ENCODE measurements at places on chromosomes 11 and 22. TPM values are rescaled to one million over a fixed set of nuclear protein-coding genes. Genes with fewer than 3 reads are reported as not detected.
A peak's percentile ranks its signal among the peaks of the same experiment; 100 is the strongest.

The CYB5R2 gene
- 18.8 TPM for total RNA-seq

The FOLR1 gene
- not detected for total RNA-seq

The PLEKHA7 gene
- 5.6 TPM for total RNA-seq

The OOSP1 gene
- total RNA-seq: not detected

The HTR3A gene
- total RNA-seq: not detected

The SPTBN2 gene
- 1.7 TPM for total RNA-seq

The LIF gene
- 282 TPM for total RNA-seq

The NAALADL1 gene
- 10.3 TPM for total RNA-seq

The CAPRIN1 gene
- total RNA-seq: 342 TPM

DNA sequence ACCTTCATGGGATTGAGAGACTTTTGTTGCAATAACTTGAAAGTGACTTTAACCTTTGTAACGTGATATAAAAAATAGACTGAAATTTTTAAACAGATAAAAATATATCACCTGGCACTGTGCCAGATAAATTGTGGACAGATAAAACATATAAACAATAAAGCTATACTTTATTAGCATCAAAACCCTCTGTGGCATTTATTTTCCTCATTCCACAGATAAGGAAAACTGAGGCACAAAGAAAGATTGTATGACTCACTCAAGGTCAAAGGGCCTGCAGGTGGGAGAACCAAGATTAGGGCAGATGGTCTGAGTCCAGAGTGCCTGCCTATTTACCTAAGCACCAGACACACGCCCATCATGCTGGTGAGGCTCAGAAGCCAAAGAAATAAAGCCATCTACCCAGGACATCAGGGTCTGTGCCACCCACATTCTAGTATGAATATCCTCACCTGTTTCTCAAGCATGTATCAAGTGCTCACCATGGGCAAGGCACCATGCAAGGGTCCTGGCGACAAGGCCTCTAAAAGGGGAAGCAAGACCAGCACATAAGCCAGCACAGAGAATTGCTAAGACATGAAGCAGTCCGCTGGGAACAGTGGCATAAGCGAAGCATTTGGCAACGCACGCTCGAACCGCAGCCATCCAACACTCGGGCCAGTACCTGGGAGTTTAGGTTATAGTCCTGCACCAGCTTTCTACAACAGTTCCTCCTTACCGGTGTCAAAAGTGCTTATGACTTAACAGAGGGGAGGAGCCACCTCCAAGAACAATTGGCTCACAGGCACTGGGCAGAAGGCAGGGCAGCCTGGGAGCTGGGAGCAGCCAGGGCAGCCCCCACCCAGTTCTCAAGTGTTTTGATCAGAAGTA lies 17.6 kb downstream of the MYH9 start:
- no peak for DNase-seq
- H3K36me3 ChIP-seq: peaks cover 55% of the 10 kb centered on the region
- H3K27me3 ChIP-seq: no peaks in the 10 kb centered on the region
- H3K4me3 ChIP-seq: peak overlapping the region; percentile 75

- H3K27ac ChIP-seq: no peak overlapping the region
- no peak overlapping the region for H3K4me3 ChIP-seq
- no peak for DNase-seq
- H3K27me3 ChIP-seq: no peaks in the 10 kb centered on the region
- no peaks in the 10 kb centered on the region for H3K4me1 ChIP-seq
- H3K36me3 ChIP-seq: peaks cover 26% of the 10 kb centered on the region
These were observed 150.9 kb downstream of the TBC1D22A start for GRCh38 chr22:46913351-46913750.

GRCh38 chr22:24006207-24006913 lies 1.1 kb upstream of the GSTT4 start:
- no peak overlapping the region for H3K27ac ChIP-seq
- peaks cover 4% of the 10 kb centered on the region for H3K4me1 ChIP-seq
- H3K4me3 ChIP-seq: no peak overlapping the region
- no peak for DNase-seq
- no peaks in the 10 kb centered on the region for H3K36me3 ChIP-seq

DNA sequence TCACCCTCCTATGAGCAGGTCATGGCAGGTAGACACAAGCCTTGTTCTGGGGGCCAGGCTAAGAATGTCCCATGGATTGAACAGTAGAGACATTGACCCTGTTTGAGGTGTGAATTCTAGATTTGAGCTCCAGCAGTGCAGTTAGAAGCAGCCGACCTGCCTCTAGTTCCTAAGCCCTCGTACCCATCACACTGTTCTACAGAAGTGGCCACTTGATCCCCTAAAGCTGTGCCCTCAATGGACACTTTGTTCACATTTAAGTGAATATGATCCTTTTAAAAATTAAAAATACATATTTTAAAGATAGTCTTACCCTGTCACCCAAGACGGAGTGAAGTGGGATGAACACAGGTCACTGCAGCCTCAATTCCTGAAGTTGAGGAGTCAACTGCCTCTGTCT lies 122.0 kb downstream of the MED15 start:
- H3K27ac ChIP-seq: no peak overlapping the region
- peaks cover 10% of the 10 kb centered on the region for H3K27me3 ChIP-seq
- peaks cover 16% of the 10 kb centered on the region for H3K4me1 ChIP-seq
- H3K36me3 ChIP-seq: no peaks in the 10 kb centered on the region
- no peak overlapping the region for H3K4me3 ChIP-seq

DNA sequence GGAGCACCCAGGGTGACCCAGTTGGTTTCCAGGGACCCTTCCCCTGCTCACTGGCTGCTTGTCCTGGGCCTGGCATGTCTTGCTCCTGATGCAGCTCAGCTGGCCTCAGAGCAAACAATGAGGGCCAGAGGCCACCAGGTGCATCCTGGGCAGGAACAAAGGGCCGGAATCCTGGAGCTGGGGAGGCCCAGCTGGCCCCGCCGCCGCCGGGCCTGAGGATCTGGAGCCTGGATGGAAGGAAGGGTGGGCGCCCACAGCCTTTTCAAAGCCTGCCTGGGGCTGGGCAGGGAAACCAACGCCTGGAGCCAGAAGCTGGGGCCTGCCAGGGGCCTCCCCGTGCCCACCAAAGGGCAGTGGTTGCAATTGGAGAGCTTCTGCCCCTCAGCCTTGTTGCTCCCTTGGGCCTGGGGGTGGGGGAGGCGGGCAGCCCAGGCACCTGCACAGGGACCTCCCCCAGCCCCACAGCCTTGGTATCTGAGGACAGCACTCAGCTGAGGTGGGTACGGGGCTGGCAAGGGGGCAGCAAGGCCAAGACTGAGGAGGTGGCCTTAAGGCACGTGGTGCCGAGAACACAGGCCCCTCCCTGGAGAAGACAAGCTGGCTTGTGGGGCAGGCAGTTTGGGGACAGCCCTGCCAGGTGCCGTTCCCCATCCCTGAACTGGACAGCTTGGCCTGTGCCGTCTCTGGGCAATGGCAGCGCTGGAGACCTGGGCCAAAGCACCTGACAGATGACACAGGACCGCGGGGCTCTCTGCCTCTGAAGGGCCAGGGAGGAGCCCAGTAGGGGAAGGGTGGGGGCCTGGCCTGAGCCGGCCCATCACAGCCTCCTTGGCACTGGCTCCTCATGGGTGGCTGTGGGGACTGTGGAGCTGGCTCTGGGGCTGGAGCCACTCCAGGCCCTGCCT lies 7.1 kb upstream of the ADORA2A start:
- DNase-seq: no peak
- H3K36me3 ChIP-seq: no peaks in the 10 kb centered on the region
- no peak overlapping the region for H3K27ac ChIP-seq
- no peak overlapping the region for H3K4me3 ChIP-seq
- no peaks in the 10 kb centered on the region for H3K27me3 ChIP-seq
- H3K4me1 ChIP-seq: peaks cover 9% of the 10 kb centered on the region

DNA sequence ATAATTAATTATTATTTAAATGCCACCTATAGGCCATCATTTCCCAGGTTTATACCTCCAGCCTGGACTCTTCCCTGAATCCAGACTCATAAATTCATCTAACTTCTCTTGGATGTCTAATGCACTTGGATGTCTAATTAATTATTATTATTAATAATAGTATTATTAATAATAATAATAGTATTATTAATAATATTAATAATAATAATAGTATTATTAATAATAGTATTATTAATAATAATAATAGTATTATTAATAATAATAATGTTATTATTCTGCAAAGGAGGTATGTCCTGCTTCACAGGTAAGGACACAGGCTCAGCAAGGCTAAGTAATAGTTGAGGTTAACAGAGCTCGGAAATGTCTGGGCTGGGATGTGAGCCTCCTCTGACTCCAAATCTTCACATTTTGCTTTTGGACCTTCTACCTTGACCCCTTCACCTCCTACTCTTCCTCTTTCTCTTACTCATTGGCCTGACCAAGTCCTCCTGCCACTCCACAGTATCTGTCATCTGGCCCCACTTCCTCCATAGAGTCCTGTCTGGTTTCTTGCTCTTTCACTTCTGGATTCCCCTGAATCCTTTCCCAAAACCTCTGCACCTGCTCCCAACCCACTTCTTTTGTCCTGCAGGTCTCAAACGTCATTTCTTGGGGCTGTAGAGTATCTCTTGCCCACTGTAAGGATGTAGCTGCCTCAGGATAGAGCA lies 8.0 kb downstream of the RIBC2 start:
- peaks cover 2% of the 10 kb centered on the region for H3K4me1 ChIP-seq
- H3K36me3 ChIP-seq: peaks cover 38% of the 10 kb centered on the region
- H3K27ac ChIP-seq: no peak overlapping the region

- H3K27me3 ChIP-seq: peaks cover 15% of the 10 kb centered on the region
- no peak for DNase-seq
- H3K4me1 ChIP-seq: peaks cover under 1% of the 10 kb centered on the region
- no peak overlapping the region for H3K4me3 ChIP-seq
- H3K27ac ChIP-seq: no peak overlapping the region
These were observed 111.7 kb downstream of the LRRC32 start for GRCh38 chr11:76558891-76559290.

- H3K27ac ChIP-seq: no peak overlapping the region
- no peak overlapping the region for H3K4me3 ChIP-seq
- H3K27me3 ChIP-seq: no peaks in the 10 kb centered on the region
- H3K36me3 ChIP-seq: no peaks in the 10 kb centered on the region
- H3K4me1 ChIP-seq: peaks cover 30% of the 10 kb centered on the region
These were observed 35.5 kb upstream of the MOB2 start for GRCh38 chr11:1522081-1522424.

DNA sequence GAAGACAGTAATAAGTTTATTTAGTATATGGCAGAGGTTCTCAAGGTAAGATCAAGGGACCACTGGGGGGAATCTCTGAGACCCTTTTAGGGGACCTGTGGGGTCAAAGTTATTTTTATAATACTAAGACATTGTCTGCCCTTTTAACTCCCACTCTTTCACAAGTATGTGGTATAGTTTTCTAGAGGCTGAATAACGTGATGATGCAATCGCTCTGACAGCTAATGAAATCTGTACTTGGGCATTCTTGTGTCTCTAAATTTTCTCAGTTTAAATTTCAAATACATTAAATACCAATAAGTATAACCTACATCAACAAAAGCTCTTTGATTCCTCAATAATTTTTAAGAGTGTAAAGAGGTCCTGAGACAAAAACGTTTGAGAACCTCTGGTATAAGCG lies 147.9 kb downstream of the ATG16L2 start:
- peak overlapping the region; percentile 16 for H3K27ac ChIP-seq
- no peak for DNase-seq
- H3K4me1 ChIP-seq: peaks cover 9% of the 10 kb centered on the region
- H3K36me3 ChIP-seq: peaks cover 26% of the 10 kb centered on the region

GRCh38 chr11:100766764-100767163 lies 79.7 kb downstream of the ARHGAP42 start:
- DNase-seq: no peak
- H3K27me3 ChIP-seq: no peaks in the 10 kb centered on the region
- H3K36me3 ChIP-seq: no peaks in the 10 kb centered on the region
- no peak overlapping the region for H3K4me3 ChIP-seq
- no peak overlapping the region for H3K27ac ChIP-seq

- H3K27me3 ChIP-seq: no peaks in the 10 kb centered on the region
- peaks cover 14% of the 10 kb centered on the region for H3K36me3 ChIP-seq
- H3K27ac ChIP-seq: no peak overlapping the region
- H3K4me3 ChIP-seq: no peak overlapping the region
These were observed 7.1 kb downstream of the PAAF1 start for GRCh38 chr11:73883856-73884255.

- no peak for DNase-seq
- peaks cover 8% of the 10 kb centered on the region for H3K36me3 ChIP-seq
- peak overlapping the region; percentile 74 for H3K27ac ChIP-seq
- peak overlapping the region; percentile 99 for H3K4me3 ChIP-seq
These were observed 456 bp downstream of the AAMDC start for GRCh38 chr11:77821349-77821851.

- H3K27ac ChIP-seq: no peak overlapping the region
- H3K36me3 ChIP-seq: peaks cover 26% of the 10 kb centered on the region
- no peaks in the 10 kb centered on the region for H3K4me1 ChIP-seq
- DNase-seq: no peak
These were observed 11.6 kb downstream of the RIBC2 start for GRCh38 chr22:45425101-45425500.

GRCh38 chr11:116233561-116233960 lies 539.2 kb downstream of the BUD13 start:
- H3K4me1 ChIP-seq: no peaks in the 10 kb centered on the region
- H3K27me3 ChIP-seq: peaks cover 8% of the 10 kb centered on the region
- H3K36me3 ChIP-seq: no peaks in the 10 kb centered on the region

DNA sequence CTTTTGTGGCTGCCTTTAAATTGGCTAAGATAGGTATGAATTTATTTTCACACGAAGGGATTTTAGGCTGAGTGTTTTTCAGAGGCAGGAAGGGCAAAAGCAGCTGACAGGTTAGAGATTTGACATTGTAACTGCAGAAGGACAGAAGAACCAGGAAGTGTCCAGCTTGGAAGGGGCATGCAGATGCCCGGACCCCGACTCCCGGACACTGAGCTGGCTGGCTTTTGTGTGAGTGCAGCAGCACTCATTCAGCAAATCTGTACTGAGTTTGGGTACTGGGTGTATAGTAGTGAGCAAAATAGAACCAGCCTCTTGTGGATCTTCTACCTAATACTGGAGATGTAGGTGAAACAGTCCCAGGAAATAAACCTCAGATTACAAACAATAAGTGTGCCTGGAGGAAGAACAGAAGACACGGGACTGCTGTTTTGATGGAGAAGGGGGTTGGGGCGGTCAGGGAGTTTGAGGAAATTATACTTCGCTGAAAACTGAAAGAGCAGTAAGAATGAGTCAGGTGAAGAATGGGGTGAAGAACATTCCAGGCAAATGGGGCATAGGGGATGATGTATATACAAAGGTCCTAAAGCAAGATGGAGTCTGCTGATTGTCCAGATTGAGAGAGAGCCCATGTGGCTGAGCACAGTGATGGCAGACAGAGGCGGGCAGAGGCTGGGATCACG lies 64.6 kb downstream of the PPFIBP2 start:
- no peak overlapping the region for H3K4me3 ChIP-seq
- H3K27me3 ChIP-seq: peaks cover 16% of the 10 kb centered on the region
- no peak overlapping the region for H3K27ac ChIP-seq
- no peak for DNase-seq

- no peak for DNase-seq
- H3K27ac ChIP-seq: peak overlapping the region; percentile 78
- peaks cover 54% of the 10 kb centered on the region for H3K4me1 ChIP-seq
- peaks cover 20% of the 10 kb centered on the region for H3K36me3 ChIP-seq
These were observed 37.8 kb downstream of the STIM1 start for GRCh38 chr11:3893311-3893710.
